ENCODE measurements at places on chromosomes 1 and 21.

- no peak for DNase-seq
These were observed 836 bp upstream of the GBP4 start for GRCh38 chr1:89199525-89200031.

DNA sequence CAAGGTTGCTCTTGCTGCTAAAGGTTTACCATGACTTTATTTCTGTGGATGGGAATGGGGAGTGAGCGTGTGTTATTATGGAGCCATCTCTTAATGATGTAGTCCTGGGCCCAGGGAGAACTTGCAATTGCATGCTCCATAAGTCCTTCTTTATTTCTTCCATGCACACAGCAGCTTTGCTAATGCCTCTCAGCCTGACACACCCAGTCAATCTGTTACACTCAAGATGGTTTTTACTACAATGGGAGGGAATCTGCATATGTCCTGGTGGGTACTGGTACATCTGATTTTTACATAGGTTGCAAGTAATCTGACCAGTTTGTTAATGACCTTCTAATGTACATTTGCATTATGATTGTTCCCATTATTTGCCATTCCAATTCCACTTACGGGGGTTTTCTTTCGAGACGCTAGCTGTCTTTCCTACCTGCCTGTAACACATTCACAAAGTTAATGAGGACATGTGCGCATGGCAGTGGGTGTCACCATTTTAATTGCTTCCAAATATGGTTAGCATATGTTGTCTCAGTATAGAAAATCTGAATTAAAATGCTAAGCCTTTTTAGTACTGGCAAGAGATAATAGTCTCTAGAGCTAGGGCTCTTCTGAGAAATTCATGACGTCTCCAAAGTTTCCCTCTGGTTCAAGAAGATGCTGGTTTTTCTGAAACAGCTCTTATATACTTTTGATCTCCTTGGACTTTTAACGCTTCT is 188.2 kb downstream of the GRIK1 start:
- no peak for DNase-seq

DNA sequence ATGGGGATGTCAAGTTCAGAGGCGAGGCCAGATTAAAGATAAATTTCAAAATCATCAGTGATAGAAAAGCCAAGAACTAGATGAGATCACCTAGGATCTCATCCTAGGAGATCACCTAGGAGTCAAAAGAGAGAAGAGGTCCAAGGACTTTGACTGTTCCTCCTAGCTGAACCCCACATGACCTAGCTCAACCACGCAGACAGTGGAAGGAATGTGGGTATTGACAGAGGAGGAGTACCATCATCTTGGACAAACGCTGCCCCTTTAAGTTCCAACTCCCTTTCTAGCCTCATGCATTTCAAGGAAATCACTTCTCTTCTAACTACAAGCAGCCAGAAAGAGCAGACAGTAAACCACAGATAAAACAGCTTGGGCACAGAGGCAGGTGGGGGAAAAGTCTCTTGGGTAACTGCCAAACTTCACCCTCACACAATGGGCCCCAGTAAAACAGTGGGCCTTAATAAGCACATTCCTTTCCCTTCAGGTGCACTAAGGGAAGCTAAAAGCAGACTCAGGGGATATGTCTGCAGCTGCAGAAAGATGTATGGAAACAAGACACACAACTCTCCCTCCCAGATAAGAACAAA is 12.5 kb upstream of the FAM76A start:
- DNase-seq: no peak

GRCh38 chr1:67789551-67789950 is 43.7 kb downstream of the GNG12 start:
- DNase-seq: no peak

- no peak for DNase-seq
These were observed 299.8 kb downstream of the MRPL39 start for GRCh38 chr21:25307489-25307888.
